ENCODE measurements at places on chromosomes 5 and 9.

DNA sequence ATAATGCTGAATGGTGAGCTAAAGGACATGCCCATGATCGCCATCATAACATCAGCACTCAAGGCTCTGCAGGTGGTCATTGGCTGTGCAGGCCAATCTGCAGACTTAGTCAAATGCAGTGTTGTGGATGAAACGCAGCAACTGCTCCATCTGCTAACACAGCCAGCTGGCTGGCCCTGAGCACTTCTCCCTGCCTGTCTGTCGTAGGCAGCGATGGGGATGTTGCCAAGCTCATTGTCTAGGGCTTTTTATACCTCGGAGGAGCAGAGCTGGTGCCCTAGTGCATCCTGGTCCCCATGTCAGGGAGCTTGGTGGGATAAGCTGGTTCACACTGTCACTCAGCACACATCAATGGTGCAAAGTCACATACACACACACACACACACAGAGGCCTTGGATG lies 189.4 kb downstream of the TENT4A start:
- no peak for DNase-seq

GRCh38 chr5:172728481-172729241 lies 42.3 kb downstream of the DUSP1 start:
- no peak for DNase-seq

GRCh38 chr5:154300207-154300883 lies 109.8 kb downstream of the GALNT10 start:
- DNase-seq = no peak

- no peak for DNase-seq
Measured at GRCh38 chr9:127223810-127224177, 40.8 kb upstream of the GARNL3 start.

GRCh38 chr5:170601619-170602018 lies 97.8 kb downstream of the KCNIP1 start:
- no peak for DNase-seq

DNA sequence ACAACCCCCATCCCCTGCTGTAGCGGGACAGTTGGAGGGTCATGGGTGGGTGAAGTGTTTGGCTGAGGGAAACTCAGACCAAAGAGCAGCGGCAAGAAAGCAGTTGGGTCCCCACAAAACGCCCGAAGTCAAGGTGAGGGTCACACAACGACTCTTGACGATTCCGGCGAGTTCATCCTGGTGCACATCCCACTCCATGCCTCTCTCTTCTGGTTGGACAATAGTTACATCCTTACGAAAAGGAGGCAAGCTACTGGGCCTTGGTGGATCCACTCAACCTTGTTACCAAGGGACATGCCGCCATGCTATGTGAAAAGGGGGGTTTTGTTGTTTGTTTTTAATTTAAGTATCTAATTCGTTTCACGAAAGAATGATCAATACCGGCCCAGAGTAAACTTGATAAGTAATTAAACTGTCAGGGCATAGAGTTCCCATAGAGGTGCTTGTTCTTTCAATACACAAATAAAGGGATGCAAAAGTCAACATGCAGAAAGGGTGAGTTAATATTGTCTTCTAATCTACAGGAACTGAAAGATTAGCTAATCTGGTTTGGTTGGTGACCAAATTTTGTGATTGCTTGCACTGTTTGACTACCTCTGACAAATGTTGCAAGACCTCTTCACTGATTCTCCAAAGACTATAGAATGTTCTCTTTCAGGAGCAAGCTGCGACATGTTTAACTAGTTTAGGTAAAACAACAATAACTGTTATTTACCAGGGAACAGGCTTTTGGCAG lies 732 bp upstream of the SMIM15 start:
- no peak for DNase-seq

- DNase-seq = no peak
Measured at GRCh38 chr9:34343605-34344004, 14.2 kb downstream of the NUDT2 start.

All from stimulated activated naive CD8-positive, alpha-beta T cell treated with anti-CD3 and anti-CD28 coated beads, Interleukin-15, amount 100 ng/mL, for 72 hours (primary cell).